ENCODE measurements at places on chromosomes 2 and 18. TPM values are rescaled to one million over a fixed set of nuclear protein-coding genes. Genes with fewer than 3 reads are reported as not detected.
A peak's percentile ranks its signal among the peaks of the same experiment; 100 is the strongest.

The FAM237A gene
- total RNA-seq, result not detected

The CLASP1 gene
- total RNA-seq, result 69.0 TPM

The PMAIP1 gene
- 27.3 TPM for total RNA-seq

The WDR54 gene
- 10.5 TPM for total RNA-seq

The ARHGEF4 gene
- 378 TPM for total RNA-seq

The ICA1L gene
- total RNA-seq, result 1.4 TPM

The VWC2L gene
- not detected for total RNA-seq

The POTEI gene
- not detected for total RNA-seq

The CCBE1 gene
- 1.8 TPM for total RNA-seq

DNA sequence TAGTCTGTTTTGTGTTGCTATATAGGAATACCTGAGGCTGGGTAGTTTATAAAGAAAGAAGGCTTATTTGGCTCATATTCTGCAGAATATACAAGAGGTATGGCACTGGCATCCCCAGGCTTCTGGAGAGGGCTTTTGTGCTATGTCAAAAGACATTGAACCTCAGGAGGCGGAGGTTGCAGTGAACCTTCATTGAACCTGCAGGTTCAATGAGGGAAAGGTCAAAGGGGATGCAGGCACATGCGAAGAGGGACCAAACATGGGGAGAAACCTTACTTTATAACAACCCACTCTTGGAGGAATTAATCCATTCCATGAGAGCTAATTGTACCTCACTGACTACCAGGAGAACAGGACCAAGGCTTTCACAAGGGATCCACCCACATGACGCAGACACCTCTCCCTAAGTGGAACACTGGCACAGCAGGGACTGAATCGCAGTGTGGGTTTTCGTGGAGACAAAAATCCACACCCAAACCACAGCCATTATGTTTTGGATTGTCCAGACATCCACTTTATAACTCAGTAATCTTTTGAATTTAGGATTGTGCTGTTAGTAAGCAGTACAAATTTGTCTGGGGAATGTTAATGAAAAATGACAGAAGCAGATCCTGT lies 4.1 kb upstream of the SERPINB8 start:
- DNase-seq, result no peak

- DNase-seq, result no peak
Measured at GRCh38 chr18:48942086-48942485, 8.7 kb downstream of the SMAD7 start.

DNA sequence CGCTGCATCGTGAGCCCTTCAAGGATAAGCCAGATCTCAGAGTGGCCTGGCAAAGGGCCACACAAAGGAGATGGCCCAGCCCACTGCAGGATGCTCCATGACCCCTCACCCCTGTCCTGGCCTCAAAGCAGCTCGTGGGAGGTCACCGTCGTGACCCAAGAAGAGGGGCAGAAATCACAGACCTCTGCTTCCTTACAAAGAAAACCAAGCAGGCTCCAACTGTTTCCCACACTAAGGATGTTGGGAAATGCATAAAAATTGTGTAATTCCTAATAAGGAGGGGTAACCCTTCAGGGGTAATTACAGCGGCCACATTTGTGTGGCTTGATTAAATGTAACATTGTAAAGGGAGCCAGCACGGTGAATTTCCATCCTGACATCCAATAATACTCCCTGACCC lies 102.3 kb downstream of the BOD1L2 start:
- no peak for DNase-seq

GRCh38 chr2:45836740-45837139 lies 185.3 kb downstream of the PRKCE start:
- DNase-seq, result no peak

- DNase-seq, result no peak
Measured at GRCh38 chr2:96930351-96931010, 55.9 kb downstream of the FAM178B start.

- DNase-seq, result no peak
Measured at GRCh38 chr2:159613651-159614285, 2.6 kb downstream of the BAZ2B start.

- DNase-seq, result no peak
Measured at GRCh38 chr2:33022989-33023727, 76.4 kb downstream of the LTBP1 start.

GRCh38 chr18:74230922-74231714 lies 60.6 kb downstream of the CYB5A start:
- no peak for DNase-seq

DNA sequence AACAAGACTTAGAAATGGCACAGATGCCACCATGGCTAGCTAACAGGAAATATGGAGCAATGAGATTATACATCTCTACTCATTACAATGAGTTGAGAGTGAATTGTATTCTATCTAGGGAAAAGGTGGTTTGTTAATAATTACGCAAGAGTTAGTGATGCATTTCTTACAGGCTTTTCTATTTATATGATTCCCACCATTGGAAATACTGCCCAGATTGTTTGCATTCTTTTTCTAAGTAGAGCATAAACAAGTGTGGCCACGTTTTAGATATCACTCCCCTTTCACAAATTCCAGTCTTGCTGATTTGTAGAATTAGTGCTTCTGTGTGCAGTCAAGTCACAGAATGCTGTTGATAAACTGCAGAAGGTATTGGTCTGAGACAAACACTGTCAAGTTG lies 56.6 kb downstream of the ZNF804A start:
- DNase-seq, result no peak

DNA sequence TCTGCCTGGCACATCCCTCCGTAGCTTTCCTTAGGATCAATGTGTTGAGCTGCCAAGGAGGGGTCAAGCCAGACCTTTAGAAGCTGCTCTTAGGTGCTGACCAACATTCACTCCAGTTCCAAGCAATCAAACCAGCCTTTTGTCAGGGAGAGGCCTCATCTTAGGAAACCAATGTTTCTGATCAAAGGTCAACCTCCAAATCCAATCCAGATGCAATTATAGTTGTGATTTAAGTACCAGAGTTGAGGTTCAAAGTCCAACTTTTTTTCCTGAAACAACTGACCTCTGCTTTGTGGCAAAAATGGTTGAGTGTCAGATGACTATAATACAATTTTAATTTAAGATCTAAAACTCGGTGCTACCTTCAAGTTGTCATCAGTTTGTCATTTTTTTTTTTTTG lies 303.4 kb downstream of the ALK start:
- DNase-seq, result no peak

GRCh38 chr2:215812966-215813365 lies 200.4 kb downstream of the MREG start:
- no peak for DNase-seq

- no peak for DNase-seq
Measured at GRCh38 chr2:239580199-239580527, 179.3 kb upstream of the HDAC4 start.

DNA sequence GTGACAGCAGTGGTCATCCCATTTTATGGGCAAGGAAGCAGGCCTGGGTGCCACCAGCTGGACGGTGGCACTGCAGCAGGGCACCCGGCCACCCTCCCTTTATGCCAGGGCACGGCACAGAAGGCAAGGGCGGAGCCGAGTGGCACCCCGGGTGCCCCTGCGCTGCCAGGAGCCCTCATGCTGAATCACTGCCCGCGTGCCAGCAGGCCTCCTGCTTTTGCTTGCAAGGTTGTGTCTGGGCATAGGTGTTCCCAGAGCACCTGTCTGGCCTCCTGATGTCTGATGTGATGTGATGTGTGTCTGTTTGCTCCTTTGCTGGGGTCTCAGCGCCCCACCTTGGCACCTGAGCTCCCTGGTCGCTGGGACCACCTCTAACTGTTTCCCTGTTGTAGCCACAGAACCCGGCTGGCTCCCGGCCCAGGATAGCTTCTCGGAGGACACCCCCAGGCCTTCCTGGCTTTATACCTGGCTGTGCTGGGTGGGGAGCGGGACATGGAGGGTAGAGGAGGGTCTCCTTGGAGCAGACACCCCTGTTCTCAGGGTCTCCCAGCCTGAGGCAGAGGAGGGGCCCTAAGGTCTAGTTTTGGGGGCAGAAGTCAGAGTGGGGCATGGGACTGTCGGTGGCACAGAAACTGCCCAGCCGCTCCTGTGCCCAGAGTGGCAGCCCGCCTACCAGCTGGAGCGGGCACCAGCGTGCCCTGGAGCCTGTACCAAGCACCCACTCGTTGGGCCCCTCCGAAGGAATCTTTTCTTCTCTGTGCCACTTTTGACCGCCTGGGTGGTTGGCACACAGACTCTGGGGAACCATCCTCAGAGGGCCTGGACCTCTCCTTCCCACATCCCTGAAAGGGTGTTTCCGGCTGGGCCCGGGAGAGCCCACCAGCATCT lies 3.6 kb downstream of the GPC1 start:
- DNase-seq, result no peak

DNA sequence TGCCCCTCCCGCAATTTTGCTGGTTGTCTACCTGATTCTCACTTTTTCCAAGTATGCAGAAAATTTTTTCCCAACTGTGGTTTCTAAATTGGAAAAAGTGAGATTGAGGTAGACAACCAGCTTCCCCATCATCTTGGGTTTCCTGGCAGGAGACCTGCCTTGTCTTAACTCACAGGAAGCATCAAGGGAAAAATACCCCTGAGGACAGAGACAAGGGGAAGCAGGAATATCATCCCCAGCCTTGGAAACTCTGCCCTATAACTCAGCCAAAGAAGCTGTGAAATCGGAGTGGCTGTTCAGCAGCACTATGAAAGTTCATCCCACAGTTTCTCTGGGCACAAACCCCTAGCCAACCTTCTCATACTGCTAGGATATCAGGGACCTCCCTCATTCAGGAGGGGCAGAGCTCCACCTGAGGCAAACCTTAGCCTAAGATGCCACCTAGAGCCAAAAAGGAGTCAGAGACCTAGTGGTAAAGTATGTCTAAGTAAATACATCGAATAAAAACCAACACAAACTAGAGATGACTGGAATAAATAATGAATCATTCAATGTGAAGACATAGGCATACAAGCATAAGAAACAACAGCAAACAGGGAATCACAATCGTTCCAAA lies 68.2 kb downstream of the ZSWIM2 start:
- no peak for DNase-seq

DNA sequence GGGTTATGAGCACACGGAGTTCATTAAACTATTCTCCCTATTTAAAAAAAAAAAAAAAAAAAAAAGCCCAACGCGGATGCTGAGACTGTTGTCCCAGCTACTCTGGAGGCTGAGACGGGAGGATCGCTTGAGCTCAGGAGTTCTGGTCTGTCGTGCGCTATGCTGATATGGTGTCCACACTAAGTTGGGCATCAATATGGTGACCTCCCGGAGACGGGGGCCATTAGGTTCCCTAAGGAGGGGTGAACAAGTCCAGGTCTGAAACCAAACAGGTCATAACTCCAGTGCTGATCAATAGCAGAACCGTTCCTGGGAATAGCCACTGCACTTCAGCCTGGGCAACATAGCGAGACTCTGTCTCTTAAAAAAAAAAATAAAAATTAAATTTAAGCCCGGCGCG lies 12.9 kb upstream of the ANKRD53 start:
- DNase-seq, result peak; percentile 72

DNA sequence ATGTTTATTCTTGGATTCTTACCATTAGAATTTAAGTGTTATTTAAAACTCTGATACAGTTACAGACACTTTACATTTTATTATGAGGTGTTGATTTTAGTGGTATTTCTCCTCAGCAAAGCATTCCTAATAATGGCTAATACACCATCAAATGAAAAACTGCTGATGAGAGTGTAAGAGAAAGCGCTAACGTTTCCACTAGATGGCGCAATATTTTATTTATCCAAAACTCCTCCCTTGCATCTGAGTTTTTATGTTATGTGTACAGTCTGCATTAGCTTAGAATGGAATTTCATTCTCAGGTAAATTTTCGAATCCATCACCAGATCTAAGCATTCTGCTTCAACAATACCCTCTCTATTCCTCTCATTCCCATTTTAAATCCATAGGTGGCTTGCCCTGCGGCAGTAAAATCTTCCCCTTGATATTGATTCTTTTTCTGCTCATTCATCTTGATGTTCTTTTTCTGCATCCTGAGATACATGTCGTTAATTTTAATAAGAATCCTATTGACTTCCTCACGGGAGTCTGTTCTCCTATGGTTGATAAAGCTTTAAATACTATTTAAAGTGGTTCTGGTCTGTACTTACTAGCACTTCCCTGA lies 53.9 kb downstream of the PRKRA start:
- DNase-seq, result no peak

DNA sequence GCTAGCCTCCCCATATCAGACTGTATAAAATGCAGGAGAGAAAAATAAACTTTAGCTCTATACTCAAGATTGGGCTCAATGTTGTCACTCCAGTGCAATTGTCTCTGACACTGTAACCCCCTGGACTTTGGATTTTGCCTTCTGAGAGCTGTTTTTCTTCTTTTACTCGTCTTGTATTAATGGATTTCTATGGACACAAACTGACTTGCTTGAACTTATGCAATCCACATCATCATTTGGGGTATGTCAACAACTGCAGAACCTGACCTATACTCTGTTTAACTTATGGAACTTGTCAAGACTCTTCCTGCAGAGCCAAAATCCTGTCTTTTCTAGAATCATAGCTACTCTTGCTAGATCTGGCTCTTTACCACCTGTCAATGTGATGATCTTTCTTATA lies 257.8 kb upstream of the DCC start:
- no peak for DNase-seq

DNA sequence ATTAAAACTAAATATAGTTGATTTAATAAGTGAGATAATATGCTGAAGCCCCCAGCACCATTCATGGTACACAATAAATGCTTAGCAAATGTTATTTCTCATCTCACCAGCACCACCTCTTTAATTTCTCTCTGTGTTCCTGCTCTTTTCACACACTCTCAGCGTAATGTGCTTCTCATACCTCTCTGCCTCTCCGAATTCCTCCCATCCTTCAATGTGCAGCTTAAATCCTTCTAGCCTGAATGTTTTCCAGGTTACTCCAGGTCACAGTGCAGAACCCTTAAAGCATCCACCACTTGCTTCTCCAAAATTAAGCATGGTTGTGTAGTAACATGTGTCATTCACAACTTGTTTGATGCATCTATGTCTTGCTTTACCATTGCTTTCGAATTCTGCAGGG lies 119.6 kb downstream of the MCFD2 start:
- no peak for DNase-seq

- DNase-seq, result no peak
Measured at GRCh38 chr2:99640635-99641151, 150.9 kb upstream of the REV1 start.
